OCI-LY7 (cell line): ENCODE measurements at places on chromosomes 13 and 19.

DNA sequence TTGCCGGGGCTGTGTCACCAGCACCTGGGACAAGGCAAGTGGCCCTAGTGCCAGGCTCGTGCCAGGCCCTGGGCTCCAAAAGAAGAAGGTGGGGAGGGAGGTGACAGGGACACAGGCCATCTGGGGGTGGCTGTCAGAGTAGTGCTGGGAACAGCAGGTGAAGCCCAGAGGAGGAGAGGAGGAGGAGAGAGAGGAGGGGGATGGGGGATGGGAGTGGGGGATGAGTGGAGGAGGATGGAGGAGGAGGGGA lies 18.7 kb downstream of the LSM4 start:
- DNase-seq, result peak; percentile 37

GRCh38 chr19:20247016-20247683 lies 80.1 kb downstream of the ZNF486 start:
- DNase-seq, result peak; percentile 77

GRCh38 chr13:18921063-18921462 lies 260.6 kb downstream of the TUBA3C start:
- no peak for DNase-seq

DNA sequence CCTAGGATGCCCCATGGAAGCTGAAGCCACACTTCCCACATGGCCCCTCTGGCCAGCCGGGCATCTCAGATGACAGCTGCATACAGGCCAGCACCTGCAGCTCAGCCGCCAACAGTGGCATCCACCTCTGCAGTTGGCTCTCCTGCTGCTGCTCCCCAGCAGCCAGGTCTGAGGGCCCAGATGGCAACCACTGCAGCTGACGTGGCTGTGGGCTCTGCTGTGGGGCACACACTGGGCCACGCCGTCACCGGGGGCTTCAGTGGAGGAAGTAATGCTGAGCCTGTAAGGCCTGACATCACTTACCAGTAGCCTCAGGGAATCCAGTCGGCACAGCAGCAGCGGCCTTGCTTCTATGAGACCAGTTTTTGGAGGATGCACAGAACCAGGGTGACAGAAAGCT lies 45.3 kb upstream of the LSM14A start:
- DNase-seq, result no peak

DNA sequence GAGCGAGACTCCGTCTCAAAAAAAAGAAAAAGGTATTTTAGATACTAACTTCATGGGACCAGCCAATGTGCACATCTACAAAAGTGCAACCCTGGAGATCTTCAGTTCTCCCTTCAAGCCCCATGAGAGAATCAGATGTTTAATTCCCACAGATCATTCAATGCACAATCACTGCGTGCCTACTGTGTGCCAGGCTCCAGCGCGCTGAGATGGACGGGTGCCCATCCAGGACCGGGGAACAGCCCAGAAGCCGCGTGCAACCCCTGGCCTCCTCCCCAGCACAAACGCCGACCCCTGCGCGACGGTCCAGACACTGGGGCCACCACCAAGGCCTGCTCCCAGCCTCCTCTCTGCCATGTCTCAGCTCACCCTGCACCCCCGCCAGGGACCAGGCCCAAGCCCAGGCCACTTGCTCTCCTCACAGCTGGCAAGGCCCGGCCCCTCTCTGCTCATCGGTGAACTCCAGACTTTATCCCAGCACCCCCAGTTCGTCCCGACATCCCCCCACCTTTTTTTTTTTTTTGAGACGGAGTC lies 5.3 kb downstream of the BTBD2 start:
- no peak for DNase-seq

DNA sequence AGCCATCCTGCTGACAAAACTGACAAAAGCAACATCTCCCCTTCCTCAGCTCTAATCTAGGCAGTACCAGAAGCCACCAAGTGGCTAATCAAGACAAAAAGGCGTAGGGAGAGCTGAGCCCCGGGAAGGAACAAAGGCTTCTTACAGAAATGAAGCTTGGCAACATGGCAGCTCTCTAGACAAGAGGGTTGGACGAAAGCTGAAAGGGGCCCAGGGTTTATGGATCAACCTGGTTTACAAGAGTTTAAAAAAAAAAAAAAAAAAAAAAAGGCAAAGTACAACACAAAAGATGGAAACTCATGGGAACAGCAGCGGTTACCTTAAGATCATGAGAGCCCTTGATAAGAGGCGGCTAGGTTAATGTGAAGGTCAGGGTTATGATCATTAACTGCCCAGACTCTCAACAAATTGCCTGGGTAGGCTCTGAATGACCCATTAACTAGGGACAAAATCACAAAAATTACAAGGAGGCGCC lies 14.0 kb downstream of the ZC3H4 start:
- no peak for DNase-seq
